ENCODE measurements at places on chromosomes 6 and 20.

DNA sequence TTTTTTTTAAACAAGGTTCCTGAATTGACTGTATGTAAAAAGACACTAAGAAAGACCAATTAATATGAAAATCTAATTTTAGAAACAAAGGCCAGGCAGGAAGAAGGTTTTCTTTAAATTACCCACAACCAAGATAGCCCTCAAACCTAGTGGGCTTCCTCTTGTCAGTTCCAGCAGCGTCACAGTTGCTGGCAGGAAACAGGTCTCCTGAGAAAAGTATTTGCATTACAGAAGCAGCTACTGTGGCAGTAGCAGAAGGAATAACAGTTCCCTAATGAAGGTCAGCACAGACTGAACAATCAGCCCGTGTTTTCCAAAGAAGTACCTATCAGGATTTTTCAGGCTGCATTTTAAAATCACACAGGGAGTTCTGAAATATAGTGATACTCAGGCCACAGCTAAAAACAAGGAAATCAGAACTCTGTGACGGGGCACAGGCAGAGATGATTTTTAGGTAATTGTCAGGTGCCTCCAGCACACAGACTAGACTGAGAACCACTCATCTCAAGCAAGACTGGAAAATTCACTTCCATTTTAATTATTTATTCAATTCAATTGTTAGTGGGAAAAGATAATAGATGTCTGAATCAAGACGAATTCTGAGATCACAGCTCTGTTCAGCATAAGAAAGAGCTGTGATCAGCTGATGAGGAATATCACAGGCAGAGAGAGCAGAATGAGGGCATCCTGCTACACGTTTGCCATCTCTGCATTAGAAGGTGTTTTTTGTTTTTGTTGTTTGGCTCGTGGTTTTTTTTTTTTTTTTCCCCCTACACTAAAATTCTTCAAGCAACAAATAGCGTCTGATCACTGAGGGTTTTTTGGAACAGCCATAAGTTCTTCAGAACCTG is 230.5 kb upstream of the KHDRBS2 start:
- DNase-seq = no peak

- no peak for DNase-seq
These were observed 42.5 kb downstream of the LY86 start for GRCh38 chr6:6631053-6631452.

DNA sequence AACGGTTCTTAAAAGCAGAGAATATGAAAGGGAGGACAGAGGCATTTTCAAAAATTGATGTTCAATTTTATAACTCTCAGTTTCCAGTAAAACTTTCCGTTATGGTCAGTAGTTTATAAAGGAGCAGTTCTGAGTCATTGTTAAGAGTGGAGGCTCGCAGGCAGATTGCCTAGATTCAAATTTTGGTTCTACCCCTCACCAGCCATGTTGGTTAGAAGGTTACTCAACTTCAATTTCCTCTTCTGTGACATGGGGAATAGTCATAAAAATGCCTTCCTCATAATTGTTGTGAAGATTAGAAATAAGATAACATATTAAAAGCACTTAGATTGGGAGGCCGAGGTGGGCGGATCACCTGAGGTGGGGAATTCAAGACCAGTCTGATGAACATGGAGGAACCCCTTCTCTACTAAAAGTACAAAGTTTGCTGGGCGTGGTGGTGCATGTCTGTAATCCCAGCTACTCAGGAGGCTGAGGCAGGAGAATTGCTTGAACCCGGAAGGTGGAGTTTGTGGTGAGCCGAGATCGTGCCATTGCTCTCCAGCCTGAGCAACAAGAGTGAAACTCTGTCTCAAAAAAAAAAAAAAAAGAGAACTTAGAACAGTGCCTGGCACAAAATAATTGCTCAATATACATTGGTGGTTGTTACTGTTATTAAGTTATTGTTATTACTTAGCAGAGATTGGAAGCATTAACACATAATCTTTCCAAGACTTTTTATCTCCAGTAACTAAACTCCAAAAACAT is 348.9 kb downstream of the NRN1 start:
- DNase-seq = no peak

GRCh38 chr20:20261159-20261558 is 106.7 kb upstream of the INSM1 start:
- no peak for DNase-seq

DNA sequence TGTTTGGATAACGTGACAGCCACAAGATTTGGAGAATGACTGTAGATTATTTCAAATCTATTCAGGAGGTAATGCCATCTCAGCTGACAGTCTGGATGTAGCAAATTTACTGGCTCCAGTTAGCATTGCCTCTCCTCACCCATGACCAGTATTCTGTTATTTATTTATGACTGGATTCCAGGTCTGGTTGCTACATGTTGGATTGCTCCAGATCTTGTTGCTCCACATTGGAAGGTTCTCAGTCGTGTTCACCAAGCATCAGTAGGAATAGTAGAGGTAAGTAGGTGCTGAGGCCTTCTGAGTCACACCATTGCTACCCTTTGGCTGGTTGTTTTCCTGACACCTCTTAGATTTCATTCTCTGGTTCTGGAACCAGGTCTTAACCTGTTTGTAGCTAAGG is 69.5 kb upstream of the ELOVL5 start:
- DNase-seq = no peak

GRCh38 chr6:167393731-167394130 is 68.8 kb downstream of the TTLL2 start:
- DNase-seq = no peak

- no peak for DNase-seq
These were observed 354.2 kb downstream of the NRN1 start for GRCh38 chr6:5652406-5653137.

DNA sequence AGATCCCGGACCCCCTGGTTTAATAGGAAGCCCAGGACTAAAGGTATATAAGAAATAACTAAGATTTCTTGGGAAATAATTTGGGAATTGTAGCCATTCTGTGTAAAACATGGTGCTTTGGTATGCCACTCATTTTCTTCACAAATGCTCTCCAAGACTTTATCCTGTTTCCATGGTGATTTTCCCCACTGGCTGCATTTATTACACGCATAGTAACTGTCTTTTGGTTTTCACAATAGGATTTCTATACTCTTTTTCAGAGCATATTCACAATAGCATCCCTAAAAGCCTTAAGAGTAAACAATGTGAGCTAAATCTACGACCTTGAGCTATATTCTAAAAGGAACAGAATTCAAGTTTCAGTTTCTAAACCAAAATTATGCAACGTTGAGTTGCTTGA is 160.8 kb downstream of the COL9A1 start:
- no peak for DNase-seq

Data from activated CD4-positive, alpha-beta T cell treated with anti-CD3 and anti-CD28 coated beads, Interleukin-2, amount 10 ng/mL, durations not matched to agents 7 days and 5 days (primary cell).